ENCODE measurements at places on chromosomes 6 and 20. TPM values are rescaled to one million over a fixed set of nuclear protein-coding genes. Genes with fewer than 3 reads are reported as not detected.

DNA sequence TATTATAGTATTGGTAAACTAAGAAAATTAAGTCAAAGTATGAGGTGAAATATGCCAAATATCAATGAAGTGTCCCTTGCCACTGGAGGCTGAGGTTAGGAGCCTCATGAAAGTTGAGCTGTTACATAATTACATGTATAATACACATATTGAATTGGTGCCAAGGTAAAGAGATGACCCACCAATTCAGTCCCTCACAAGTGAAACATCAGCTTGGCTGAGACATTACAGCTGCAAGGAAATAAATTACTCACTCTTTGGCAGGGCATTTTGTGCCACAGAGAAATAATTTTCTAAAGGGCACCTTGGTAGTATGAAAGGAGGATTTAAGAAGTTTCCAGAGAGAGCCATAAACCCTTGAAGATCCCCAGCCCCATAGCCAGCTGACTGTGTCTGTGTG, 127.4 kb downstream of the ADGRG6 start:
- DNase-seq: no peak

- DNase-seq: no peak
These were observed 355.4 kb downstream of the CDC5L start for GRCh38 chr6:44742828-44743372.

DNA sequence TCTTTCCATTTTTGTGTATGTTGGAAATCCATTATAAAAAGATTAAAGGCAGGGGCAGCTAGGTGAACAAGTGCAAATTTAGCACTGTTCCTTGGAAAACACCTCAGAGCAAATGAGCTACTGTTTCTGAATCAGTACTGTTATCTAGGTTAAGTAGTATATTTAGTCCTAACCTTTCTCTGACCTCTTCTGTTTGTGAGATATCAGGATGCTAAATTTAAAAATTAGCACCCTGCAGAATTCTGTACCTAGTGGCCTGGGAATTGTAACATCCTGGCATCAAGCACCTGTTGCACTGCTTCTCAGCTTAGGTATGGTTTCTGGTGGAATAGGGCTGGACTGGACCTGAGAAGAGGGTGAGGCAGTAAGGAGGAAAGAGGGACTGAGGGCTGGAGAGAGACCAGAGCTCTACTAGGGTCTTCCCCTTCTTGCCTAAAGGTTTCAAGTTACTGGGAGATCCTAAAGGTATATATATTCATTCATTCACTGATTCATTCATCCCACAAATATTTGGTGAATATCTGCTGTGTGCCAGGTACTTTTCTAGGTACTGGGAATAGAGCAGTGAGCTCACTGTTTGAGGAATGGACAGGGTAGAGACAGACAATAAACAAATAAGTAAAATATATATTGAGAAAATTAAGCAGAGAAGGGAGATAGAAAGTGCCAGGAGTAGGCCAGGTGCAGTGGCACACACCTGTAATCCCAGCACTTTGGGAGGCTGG, 5.2 kb downstream of the ZNF76 start:
- DNase-seq: no peak

DNA sequence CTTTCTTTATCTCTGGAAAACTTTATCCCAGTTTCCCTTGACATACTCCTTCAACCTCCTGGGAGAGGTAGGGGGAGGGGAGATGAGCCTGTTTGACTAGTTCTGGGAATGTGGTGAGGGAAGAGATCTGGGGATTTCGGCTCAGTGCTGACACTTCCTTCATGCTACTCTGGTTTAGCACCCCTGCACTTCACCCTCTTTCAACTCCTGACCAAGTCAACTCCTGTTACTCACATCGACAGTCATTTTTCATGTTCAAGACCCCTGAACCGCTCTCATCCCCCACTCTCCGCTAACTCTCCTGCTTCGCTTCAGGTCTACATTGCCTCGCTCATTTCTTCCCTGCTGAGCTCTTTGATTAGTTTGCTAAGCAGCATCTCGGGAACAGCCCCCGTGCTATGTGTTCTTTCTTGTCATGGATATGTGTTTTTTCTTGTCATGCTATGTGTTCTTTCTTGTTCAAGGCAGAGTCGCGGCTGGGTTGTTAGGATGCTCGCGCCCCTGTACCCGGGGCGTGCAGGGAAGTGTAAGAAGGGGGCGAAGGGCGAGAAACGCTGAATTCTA, 16.6 kb upstream of the TRIM27 start:
- DNase-seq: peak; percentile 61

DNA sequence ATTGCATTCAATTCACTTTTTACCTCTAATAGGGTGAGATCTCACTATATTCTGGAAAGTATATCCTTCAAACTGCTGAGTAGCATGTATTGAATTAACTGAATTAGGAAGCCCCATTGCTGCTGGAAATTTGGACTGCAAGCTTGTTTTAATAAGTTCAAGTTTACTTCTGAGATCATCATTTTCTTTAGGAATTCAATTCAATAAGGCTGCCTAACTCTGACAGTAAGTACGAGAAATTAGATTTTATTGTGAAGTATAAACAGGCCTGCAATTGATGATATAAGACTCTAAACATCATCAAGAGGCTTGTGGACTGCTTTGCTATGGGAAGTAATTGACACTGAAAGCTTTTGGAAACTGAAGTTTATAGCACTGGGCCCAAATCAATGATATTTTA, 44.4 kb downstream of the OGFRL1 start:
- DNase-seq: no peak

DNA sequence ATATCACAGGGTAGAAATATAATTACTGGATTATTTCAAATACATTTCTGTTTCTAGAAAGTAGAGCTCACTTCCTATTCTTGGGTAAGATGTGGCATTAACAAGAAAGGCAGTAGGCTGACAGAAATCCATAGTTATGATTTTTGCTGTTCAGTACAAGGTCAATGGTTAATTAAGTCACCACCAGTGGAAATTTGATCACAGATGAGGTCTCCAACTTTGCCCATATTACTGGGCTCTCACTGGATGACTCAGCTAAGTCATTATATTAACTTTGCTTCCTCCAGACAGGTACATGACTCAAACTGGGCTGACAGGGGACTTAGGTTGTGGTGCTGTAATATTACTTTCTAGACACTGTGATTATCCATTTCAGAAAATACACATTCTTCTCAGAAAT, 212.4 kb downstream of the GRIK2 start:
- no peak for DNase-seq

NR2E1 gene
- total RNA-seq: not detected

- DNase-seq: no peak
These were observed 19.2 kb downstream of the TUBB2B start for GRCh38 chr6:3208098-3208774.

DNA sequence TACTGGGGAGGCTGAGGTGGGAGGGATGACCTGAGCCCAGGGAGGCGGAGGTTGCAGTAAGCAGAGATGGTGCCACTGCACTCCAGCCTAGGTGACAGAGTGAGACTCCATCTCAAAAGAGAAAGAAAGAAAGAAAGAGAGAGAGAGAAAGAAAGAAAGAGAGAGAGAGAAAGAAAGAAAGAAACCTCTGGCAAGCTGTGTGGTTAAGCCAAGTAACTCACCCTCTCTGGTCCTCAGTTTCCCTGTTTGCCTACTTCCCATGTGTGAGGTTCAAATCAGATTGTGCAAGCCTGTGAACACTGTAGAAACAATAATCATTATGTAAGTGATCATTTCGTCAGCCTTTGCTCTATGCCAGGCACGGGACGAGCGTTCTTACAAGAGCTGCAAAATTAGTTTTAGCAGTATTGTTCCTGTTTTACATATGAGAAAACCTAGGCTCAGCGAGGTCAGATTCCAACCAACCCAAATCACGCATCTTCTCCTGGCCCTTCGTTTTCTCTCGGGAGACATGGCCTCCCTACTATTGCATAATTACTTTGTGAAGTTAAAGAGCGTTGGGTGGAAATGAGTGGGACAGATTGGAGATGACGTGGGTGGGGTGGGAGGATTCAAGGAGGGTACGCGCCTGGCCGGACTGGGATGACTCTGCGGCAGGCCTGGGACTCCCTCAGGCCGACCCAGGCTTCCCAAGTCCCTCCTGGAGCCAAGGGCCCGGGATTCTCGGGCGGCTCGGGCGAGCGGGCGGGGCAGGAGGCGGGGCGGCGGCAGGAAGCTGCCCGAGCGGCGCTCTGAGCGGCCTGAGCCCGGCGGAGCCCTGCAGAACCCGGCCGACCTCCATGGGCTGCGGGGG, at the start of gene SNX21:
Gene SNX21, plus strand, starts transcription at position 770 of the 853 bp plus-strand sequence. CDS start 121 bp downstream, outside the sequence.
- DNase-seq: peak; percentile 38

- DNase-seq: peak; percentile 44
These were observed 2.9 kb upstream of the HIVEP2 start for GRCh38 chr6:142947714-142948480.

GRCh38 chr6:31958412-31958740, 395 bp downstream of the NELFE start:
- DNase-seq: no peak

GRCh38 chr6:12386816-12387215, 96.7 kb downstream of the EDN1 start:
- DNase-seq: no peak

DNA sequence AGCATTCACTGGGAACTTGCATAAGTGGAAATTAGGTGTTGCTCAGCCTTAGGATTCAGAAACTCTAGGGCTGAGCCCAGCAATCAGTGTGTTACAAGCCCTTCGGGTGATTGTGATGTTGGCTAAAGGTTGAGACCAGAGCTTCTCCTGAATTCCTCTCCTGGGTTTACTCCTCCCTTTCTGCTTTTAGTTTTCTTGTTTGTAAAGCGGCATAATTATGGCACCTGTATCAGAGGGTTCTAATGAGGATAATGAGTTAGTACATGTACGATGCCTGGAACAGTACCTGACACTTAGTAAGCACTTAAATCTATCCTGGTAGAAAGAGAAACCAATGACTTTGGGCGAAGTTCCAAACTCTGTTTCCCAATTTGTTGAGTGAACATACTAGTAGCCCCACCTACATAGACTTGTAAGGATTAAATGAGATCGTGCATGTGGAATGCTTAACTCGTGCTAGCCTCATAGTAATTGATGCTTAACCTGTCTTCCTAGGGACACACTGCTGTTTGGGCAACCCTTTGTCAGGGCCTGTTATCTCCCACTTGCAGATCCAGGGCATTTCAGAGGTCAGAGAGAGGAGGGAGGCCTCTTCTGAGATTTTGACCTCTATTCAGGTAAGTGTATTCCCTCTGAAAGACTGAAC, 932 bp upstream of the EZR start:
- DNase-seq: no peak

GRCh38 chr6:106448000-106448426, 87.5 kb downstream of the CRYBG1 start:
- peak; percentile 21 for DNase-seq

FOXA2 gene
- total RNA-seq: not detected

GRCh38 chr6:128803911-128804310, 79.0 kb upstream of the LAMA2 start:
- no peak for DNase-seq

DNA sequence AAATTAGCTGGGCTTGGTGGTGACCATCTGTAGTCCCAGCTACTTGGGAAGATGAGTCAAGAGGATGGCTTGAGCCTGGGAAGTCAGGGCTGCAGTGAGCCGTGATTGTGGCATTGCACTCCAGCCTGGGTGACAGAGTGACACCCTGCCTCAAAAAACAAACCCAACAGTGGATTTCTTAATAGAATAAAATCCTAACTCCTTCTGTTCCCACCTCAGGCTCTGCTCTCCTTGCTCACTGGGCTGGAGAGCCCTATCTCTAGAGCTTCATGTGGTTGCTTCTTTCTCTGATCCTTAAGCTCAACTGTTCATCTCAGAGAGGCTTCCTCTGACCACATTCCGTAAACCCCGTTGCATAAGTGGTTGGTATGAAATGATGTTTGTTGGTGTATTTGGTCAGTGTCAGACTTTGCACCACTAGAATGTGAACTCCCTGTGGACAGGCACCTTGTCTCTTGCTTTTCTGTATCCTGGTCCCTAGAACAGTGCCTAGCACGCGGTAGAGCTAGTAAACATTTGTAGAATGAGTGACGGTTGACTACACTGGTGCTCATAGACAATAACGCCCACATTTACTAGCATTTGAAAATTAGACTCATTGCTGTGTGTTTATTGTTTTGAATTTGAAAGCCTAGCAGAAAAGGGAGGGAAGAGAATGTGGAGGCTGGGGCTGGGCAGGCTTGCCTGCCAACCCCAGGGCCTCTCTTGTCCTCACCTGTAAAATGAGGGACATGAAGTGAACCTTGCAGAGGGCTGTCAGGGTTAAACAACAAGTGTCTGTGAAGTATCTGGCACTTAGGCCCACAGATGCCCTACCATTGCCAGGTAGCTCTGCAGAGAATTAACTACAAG, 4.2 kb downstream of the MAPRE1 start:
- DNase-seq: no peak

GRCh38 chr6:137811121-137811915, 55.7 kb upstream of the TNFAIP3 start:
- DNase-seq: peak; percentile 84

DNA sequence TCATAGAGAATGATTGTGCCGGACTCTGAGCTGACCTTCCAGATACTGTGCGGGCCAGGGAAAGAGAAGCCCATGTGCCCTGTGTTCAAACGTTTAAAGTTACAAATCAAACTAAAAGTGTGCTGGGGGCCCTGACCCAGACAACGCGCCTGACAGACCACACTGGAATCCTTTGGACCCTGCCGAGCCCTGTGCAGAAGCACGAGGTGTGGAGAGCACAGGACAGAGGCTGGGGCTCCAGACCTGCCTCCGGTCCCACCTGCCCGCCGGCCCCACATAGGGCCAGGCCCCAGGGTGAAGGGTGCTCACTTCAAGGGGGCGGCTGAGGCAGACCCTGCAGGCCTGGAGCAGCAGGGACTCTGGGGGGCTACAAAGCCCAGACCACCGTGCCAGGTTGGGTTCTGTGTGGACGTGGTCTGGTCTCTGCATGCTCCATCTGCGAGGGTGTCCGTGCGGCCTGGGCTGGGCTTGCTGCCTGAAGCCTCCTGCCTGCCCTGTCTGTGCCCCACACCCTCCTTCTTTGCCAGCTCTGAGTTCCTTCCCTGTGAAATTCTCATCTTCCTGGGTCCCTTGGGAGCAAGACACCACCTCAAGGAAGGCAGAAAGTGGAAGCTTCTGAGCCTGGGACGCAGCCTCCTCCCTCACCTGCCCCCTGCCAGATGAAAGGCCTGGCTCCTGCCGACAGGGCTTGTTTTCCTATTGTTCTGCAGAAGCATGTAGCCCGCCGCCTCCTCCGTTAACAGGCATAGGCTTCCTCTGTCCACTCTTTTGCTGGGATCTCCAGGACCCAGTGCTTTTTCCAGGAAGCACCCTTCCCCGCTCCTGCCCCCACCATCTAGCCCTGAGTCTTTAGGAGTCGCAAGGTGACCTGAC, 186.2 kb downstream of the ERMARD start:
- no peak for DNase-seq
